ENCODE measurements at places on chromosomes 5 and 9.
A peak's percentile ranks its signal among the peaks of the same experiment; 100 is the strongest.

DNA sequence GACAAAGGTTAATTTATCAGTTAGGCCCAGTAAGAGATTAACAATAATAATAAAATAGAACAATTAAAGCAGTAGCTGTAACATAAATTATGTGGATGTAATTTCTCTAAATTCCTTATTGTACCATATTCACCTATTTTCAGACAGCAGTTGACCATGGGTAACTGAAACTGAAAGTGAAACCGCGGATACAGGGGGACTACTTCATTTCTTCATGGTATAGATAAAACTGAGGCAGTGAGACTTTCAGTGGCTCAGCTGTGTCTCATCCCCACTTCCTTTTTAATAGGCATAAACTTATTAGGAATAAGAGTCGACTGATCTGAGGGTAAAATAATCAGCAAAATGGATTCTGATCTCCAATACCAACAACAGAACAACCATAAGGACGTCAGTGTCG is 174.0 kb upstream of the WWC1 start:
- H3K27ac ChIP-seq, result no peak overlapping the region
- H3K36me3 ChIP-seq, result no peaks in the 10 kb centered on the region
- peak overlapping the region; percentile 38 for H3K4me3 ChIP-seq
- no peak for DNase-seq

DNA sequence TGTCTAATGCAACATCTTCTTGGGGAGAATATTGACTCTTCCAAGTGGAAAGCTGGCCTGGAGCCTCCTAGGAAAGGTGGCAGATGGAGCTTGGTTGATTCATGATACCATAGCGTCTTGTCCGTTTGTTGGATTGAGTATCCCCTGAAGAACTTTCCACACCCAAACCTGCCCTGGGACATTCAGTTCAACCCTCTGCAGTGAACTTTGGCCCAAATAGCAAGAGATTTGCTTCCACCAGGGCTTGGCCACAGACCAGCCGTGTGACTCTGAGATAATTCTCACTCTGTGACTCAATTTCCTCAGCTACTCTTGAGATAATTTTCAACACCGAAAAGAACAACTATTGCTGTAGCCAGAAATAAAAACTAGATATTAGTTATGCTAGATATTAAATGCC is 108.0 kb upstream of the RAD23B start:
- DNase-seq, result no peak
- H3K4me1 ChIP-seq, result peaks cover 31% of the 10 kb centered on the region
- no peaks in the 10 kb centered on the region for H3K27me3 ChIP-seq
- H3K36me3 ChIP-seq, result no peaks in the 10 kb centered on the region
- H3K4me3 ChIP-seq, result no peak overlapping the region

- H3K36me3 ChIP-seq, result no peaks in the 10 kb centered on the region
- H3K27me3 ChIP-seq, result no peaks in the 10 kb centered on the region
- no peak overlapping the region for H3K4me3 ChIP-seq
- peaks cover 6% of the 10 kb centered on the region for H3K4me1 ChIP-seq
Observed at GRCh38 chr5:68555907-68556681, 340.5 kb downstream of the PIK3R1 start.

GRCh38 chr5:7794823-7795222 is 56.1 kb downstream of the CFAP90 start:
- DNase-seq, result no peak
- no peak overlapping the region for H3K4me3 ChIP-seq
- no peaks in the 10 kb centered on the region for H3K27me3 ChIP-seq
- H3K27ac ChIP-seq, result no peak overlapping the region
- peaks cover 20% of the 10 kb centered on the region for H3K4me1 ChIP-seq
- H3K36me3 ChIP-seq, result no peaks in the 10 kb centered on the region

GRCh38 chr9:111599092-111599954 is at the start of gene PTGR1:
PTGR1 (minus strand) TSS chr9:111599647; CDS start chr9:111597422, 2,225 bp downstream.
- no peaks in the 10 kb centered on the region for H3K36me3 ChIP-seq
- peak; percentile 62 for DNase-seq
- peak within 1 kb of the TSS; percentile 66 for H3K27ac ChIP-seq
- H3K4me1 ChIP-seq, result peaks cover 31% of the 10 kb centered on the region
- peaks cover 5% of the 10 kb centered on the region for H3K27me3 ChIP-seq

GRCh38 chr5:111927191-111927590 is 170.2 kb upstream of the NREP start:
- H3K4me3 ChIP-seq, result no peak overlapping the region
- no peaks in the 10 kb centered on the region for H3K27me3 ChIP-seq
- no peak overlapping the region for H3K27ac ChIP-seq
- no peak for DNase-seq
- H3K36me3 ChIP-seq, result no peaks in the 10 kb centered on the region

DNA sequence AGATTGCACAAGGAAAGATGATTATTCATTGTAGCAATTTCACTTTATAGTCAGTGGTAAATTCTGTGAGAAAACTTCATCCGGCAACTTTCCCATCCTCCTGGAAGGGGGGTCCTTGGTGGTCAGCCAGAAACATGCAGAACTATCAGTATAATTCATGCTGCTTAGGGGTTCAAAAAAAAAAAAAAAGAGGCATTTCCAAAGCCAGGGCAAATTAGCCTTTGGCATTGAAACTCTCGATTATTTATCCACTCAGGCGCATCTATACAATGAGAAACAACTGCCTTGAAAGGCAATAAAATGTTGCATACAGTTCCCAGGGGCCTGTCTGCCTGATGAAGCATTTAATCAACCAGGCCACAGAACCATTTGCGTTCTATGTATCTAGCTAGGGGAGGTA is 263.3 kb downstream of the TMEM167A start:
- DNase-seq, result no peak
- H3K4me3 ChIP-seq, result no peak overlapping the region

DNA sequence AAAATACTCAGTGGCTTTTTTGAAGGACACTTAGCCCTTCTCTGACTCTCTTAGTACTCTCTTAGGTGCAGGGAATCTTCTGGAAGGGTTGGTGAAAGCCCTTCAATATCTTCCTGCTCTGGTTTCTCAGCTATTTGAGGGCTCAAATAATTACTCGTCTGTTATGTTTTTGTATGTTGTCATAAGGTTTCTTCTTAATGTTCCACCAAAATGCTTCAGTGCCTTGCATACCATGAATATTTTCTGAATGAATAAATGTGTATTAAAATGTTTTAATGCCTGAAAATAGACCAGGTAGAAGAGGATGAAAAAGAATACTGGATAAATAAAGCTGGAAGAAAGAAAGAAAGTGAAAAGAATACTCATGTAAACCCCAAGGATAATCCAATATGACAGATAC is 124.3 kb downstream of the STK32A start:
- no peaks in the 10 kb centered on the region for H3K27me3 ChIP-seq
- no peak overlapping the region for H3K27ac ChIP-seq
- H3K4me1 ChIP-seq, result peaks cover 8% of the 10 kb centered on the region
- no peak for DNase-seq
- H3K36me3 ChIP-seq, result no peaks in the 10 kb centered on the region
- no peak overlapping the region for H3K4me3 ChIP-seq

GRCh38 chr5:170283296-170283695 is 14.3 kb downstream of the LCP2 start:
- peaks cover 17% of the 10 kb centered on the region for H3K4me1 ChIP-seq
- H3K36me3 ChIP-seq, result peaks cover 5% of the 10 kb centered on the region
- H3K27ac ChIP-seq, result no peak overlapping the region
- peaks cover 3% of the 10 kb centered on the region for H3K27me3 ChIP-seq
- no peak for DNase-seq

- no peak overlapping the region for H3K4me3 ChIP-seq
- H3K4me1 ChIP-seq, result no peaks in the 10 kb centered on the region
- no peaks in the 10 kb centered on the region for H3K27me3 ChIP-seq
Observed at GRCh38 chr5:147586832-147587231, 77.0 kb upstream of the DPYSL3 start.

GRCh38 chr5:53507013-53507412 is 26.6 kb downstream of the FST start:
- H3K27ac ChIP-seq, result no peak overlapping the region
- no peaks in the 10 kb centered on the region for H3K4me1 ChIP-seq
- H3K36me3 ChIP-seq, result peaks cover 9% of the 10 kb centered on the region

DNA sequence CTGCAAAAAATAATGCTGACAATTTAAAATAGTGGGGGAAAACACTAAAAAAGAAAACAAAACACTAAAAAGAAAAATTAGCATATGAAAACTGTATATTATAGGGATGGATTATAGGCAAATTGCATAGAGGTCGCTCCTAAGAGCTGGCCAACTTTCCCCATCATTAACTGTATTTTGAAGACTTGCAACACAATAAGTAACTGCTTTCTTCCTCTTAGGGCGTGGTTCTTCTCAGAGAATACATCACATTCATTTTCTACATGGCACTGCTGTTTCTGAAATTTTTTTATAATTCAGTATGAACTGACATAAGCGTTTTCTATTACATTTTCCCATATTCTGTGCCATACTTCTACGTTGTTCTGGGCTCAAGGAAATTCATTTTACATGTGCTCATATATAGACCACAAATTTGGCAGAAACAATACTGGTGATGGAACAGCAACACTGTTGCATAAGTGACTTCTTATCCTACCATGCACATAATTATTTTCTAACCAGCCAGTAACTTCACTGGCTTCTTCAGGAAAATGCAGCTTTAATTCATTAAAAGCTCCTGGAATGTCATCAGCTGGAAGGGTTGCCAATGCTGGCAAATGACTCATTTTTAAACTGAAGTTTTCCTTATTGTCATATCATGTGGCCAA is 171.2 kb upstream of the DMAC1 start:
- no peaks in the 10 kb centered on the region for H3K27me3 ChIP-seq
- no peak overlapping the region for H3K4me3 ChIP-seq
- no peak for DNase-seq
- H3K4me1 ChIP-seq, result no peaks in the 10 kb centered on the region

GRCh38 chr5:106964132-106964531 is 706.6 kb downstream of the EFNA5 start:
- H3K4me1 ChIP-seq, result no peaks in the 10 kb centered on the region
- DNase-seq, result no peak
- no peaks in the 10 kb centered on the region for H3K36me3 ChIP-seq
- no peak overlapping the region for H3K4me3 ChIP-seq
- no peaks in the 10 kb centered on the region for H3K27me3 ChIP-seq

GRCh38 chr9:69472101-69472620 is 147.1 kb downstream of the ENTREP1 start:
- H3K36me3 ChIP-seq, result no peaks in the 10 kb centered on the region
- H3K4me3 ChIP-seq, result no peak overlapping the region
- no peaks in the 10 kb centered on the region for H3K27me3 ChIP-seq
- no peak for DNase-seq
- peaks cover 32% of the 10 kb centered on the region for H3K4me1 ChIP-seq

DNA sequence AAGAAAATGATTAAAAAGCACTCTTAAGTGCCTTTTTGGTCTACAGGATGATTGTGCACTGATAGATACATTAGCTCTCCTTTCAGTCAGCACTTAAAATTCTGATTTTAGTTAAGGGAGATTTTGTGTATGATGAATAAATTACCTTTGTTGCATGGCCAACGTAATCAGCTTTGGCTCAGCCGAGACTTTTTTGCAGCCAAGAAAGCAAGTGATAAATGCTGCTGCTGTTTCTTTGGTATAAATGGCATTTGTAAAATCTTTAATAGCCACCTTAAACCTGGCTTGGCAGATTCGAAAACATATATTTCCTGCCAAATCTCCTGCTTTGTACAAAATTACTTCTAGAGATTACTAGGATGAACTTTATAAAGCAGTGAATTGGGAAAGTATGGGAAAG is 147.7 kb downstream of the DCP2 start:
- no peak overlapping the region for H3K27ac ChIP-seq
- no peak overlapping the region for H3K4me3 ChIP-seq
- H3K36me3 ChIP-seq, result peaks cover 7% of the 10 kb centered on the region
- H3K4me1 ChIP-seq, result peaks cover 4% of the 10 kb centered on the region
- no peaks in the 10 kb centered on the region for H3K27me3 ChIP-seq
- DNase-seq, result no peak
